CD4-positive, alpha-beta T cell treated with Interleukin-2 at 100 ng/mL for 4 hours (primary cell): ENCODE measurements at places on chromosomes 11 and 22.

DNA sequence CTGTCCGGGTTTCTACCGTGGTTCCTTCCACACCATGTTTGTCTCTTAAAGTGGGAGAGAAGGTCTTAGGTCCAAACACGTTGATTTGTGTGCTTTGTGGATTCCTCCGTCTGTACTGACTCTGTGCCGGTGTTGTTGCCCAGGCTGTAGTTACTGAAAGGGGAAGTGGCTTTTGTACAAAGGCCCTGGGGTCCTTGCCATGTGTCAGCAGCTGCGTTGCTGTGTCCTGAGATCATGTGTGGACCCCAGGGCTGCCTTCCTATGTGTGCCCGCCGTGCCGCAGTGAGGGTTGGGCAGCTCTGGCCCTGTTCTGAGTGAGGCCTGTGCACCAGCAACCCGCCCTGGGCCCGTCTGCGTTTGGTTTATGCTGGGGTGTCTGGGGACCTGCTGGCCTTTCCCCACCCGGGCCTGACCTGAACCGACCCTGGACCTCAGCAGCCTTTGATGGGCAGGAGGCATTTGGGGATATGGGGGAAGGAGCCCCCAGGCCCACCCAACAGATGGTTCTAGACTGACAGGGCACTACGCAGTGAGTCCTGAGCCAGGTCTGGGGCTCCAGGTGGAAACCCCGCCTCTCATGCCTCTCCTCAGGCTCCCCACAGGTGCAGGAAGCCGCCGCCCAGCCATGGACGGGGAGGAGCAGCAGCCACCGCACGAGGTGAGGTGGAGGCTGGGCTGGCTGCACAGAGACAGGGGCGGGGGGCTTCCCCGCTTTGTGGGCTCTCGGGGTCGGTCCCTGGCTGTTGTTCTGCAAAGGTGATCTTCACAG is 6.9 kb downstream of the TRABD start:
- peak; percentile 54 for DNase-seq

- DNase-seq = no peak
Observed at GRCh38 chr11:57180081-57180561, 1.6 kb upstream of the LRRC55 start.

- DNase-seq = no peak
Observed at GRCh38 chr11:75523811-75524664, 1.7 kb downstream of the GDPD5 start.

- peak; percentile 13 for DNase-seq
Observed at GRCh38 chr11:132402071-132402684, 1031.8 kb downstream of the NTM start.

DNA sequence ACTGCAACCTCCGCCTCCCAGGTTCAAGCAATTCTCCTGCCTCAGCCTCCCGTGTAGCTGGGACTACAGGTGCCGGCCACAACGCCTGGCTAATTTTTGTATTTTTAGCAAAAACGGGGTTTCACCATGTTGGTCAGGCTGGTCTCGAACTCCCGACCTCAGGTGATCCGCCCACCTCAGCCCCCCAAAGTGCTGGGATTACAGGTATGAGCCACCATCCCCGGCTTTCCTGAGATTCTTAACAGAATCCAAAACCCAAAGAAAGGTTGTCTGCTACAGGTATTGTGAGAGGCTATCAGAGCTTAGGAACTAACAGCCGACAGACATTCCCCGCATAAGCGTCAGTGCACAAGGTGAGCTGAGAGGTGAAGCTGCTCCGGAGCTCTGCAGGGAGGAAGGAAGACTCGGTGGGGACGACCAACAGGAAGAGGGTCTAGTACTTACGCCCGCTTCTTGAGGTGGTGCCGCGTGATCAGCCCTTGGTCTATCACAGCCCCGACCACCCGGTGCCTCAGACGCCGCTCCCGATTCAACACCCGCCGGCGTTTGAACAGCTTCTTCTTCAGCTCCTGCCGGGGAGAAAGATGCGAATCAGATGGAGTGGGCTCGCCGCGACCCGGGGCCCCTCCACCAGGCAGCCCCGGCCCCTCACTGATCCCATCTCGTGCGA is 470 bp downstream of the C11orf98 start:
- peak; percentile 54 for DNase-seq

DNA sequence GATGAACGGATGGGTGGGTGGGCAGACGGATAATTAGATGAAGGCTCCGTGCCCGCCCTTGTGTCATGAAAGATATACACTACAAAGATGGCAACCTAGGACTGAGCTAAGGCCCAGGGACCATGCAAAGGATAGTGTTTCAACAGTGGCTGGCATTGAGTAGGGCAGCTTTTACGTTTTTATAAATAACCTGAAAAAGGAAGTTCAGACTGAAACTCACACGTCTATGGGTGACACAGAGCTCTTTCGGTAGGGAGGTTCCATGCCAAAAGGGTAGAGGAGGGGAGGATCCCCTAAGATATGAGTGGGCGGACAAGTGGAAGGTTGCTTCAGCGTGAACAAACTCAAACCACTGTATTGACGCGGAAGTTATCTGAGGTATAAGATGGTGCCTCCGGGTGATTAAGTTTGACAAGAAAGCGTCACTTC is 90.5 kb downstream of the UBASH3B start:
- DNase-seq = peak; percentile 76

DNA sequence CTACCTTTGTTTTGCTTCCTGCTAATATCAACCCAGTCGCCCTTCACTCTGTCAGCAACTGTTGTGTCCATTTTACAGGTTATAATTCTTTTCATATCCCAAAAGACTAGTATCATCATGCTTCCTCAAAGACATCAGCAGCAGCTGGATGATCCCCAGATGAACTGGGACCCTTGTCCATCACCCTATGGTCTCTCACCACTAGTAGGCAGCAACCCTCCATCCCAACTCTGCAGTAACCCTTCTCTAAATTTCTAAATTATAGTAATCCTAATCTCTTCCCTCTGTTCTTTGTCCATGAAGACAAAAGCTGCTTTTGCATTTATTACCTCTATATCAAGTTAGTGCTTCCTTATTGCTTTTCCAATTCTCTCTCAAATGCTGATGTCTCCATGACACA is 1025.8 kb downstream of the FAM181B start:
- no peak for DNase-seq

GRCh38 chr11:8060146-8060719 is 20.8 kb upstream of the TUB start:
- DNase-seq = no peak

GRCh38 chr11:67356864-67357561 is 3.7 kb upstream of the POLD4 start:
- peak; percentile 79 for DNase-seq

GRCh38 chr11:133835593-133836548 is 9.4 kb downstream of the SPATA19 start:
- DNase-seq = no peak

GRCh38 chr22:23066200-23067022 is 3.9 kb upstream of the GNAZ start:
- DNase-seq = no peak

DNA sequence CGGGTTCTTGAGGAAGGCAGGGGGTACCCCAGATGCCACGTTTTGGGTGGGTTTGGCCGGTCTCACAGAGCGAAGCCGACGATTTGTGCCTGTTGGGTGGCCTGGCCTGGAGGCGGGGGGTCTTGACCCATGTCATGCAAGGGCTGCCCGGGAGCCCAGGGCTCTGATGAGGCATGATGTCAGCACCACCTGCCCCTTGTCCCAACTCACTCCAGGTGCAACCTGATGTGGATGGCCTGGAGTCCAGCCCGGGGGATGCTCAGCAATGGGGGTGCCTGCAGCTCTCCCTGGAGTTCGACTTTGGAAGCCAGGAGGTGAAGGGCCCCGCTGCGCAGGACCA is 851 bp downstream of the SYT8 start:
- DNase-seq = no peak

- DNase-seq = no peak
Observed at GRCh38 chr11:128040603-128041002, 546.8 kb downstream of the ETS1 start.

- DNase-seq = no peak
Observed at GRCh38 chr22:30015846-30016245, 64.4 kb upstream of the HORMAD2 start.

- DNase-seq = no peak
Observed at GRCh38 chr22:41099036-41099435, 6.6 kb downstream of the EP300 start.
